ENCODE measurements at places on chromosomes 12 and 14.

DNA sequence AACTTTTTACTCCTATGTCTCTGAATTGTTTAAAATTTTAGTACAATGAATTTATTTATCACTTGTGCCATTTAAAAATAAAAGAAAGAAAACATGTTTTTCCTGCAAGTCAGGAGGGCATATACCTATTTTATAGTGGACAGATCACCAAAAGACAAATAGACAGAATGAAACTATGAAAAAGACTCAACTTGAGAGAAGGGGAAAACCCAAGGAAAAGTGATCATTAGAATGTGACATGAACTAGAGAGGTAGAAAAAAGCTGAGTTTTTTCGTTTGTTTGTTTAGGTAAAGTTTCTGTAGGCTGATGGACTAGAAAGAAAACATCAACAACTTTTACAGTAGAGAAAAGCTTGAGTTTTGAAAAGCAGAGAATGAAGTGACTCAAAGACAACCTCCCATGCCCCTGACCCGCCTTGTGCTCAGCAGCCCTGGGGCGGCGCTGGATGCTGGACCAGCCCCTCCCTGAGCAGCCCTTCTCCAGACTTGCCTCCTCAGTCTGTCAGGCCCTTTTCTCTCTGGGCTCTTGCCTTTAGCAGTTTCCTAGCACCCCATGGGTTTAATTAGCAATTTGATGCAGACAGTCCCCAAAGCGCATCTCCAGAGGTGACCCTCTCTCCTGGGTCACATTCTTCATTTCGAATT, 95.1 kb upstream of the ARID2 start:
- DNase-seq: no peak

DNA sequence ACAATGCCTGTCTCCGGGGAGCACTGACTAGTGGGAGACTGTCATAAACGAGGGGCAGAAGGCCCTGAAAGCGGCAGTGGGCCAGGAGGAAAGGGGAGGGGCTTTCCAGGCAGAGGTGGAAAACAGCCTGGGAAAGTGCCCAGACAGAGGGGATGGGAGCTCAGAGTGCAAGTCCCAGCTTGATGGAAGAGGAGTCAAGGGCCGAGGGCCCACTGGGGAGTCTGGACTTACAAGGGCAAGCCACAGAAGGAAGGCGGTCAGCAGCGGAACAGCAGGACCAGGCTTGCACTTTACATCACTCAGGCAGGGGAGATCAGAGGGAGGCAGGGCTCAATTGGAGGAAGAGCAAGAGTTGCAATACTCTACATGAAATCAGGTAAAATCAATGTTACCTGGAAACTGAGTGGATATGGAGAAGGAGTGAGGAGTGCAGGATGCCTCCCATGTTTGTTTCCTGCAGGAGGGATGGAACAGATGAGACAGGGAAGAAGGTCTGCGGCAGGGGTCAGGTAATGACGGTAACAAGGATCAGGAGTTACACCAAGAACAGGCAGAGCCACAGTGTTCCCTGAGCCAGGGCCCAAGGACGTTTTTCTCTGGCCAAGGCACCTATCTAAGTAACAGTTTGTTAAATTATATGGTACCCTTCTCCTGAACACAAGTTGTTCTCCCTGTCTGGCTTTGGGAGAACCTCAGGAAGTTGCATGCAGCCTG, 23.8 kb downstream of the PXN start:
- DNase-seq: no peak

GRCh38 chr14:81132468-81132867, 88.3 kb downstream of the GTF2A1 start:
- no peak for DNase-seq

GRCh38 chr12:132623072-132623869, 4.7 kb downstream of the P2RX2 start:
- no peak for DNase-seq

DNA sequence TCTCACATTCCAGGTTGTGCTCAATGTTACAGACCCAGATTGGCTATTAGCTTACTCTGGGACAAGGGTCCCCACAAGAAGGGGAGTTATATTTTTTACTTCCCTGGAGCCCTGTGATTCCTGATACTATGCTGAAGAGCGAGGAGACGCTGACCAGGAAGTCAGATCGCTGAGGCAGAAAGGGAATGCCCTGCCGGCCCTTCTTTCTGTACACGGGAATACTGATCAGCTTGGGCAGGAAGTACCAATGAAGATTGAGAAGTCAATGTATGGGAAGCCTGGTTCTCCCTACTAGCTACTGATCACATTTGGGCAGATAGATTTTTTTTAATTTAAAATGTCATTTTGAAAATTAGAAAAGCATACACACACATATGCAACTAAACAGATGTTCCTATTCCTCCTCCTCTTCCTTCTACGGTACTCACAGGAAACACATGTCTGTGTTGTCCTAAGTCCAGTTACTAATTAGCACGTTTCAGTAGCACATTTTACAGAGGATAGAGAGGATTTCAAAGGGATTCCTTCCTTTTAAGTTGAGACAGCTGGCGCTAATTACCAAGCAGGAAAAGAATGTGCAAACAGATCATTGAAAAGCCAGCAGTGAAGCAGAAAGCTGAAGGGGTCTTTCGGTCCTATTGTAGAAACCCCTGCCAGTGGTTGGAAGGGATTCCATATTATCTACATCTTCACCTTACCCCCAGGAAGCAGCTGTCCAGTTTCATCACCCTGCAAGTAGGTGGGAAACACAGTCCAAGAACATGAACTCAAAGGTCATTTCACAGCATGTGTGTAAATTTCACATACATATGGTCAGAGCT, 292.4 kb downstream of the DUSP6 start:
- DNase-seq: no peak

- DNase-seq: no peak
Observed at GRCh38 chr14:78202163-78202562, 32.0 kb downstream of the NRXN3 start.

DNA sequence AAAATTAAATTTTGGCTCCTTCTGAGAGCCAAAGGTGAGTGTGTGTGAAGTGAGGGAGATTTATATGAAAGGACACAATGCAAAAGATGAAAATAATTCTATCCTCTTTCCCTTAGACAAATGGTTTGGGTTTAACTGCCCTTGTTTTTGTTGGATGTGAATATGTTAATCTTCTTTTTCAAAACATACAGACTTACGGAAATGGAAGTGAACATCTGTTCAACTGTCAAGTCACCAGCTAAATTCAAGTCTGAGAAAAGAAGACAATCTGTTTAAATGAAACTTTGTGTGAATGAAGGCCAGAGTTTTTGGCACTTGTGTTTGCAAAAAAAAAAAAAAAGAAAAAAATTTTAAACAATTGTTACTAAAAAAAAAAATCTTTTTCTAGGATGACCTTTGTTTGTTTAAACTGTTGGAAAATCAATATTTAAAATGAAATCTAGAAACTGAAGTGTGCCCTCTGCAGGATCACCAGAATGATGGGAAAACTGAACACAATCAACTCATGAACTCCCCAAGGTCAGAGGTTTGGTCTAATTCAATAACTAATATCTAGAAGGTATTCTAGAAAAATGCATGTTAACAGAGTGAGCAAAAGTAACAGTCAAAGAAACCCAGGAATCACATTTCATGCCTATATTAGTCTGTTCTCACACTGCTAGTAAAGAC, 448.8 kb downstream of the FLRT2 start:
- no peak for DNase-seq

DNA sequence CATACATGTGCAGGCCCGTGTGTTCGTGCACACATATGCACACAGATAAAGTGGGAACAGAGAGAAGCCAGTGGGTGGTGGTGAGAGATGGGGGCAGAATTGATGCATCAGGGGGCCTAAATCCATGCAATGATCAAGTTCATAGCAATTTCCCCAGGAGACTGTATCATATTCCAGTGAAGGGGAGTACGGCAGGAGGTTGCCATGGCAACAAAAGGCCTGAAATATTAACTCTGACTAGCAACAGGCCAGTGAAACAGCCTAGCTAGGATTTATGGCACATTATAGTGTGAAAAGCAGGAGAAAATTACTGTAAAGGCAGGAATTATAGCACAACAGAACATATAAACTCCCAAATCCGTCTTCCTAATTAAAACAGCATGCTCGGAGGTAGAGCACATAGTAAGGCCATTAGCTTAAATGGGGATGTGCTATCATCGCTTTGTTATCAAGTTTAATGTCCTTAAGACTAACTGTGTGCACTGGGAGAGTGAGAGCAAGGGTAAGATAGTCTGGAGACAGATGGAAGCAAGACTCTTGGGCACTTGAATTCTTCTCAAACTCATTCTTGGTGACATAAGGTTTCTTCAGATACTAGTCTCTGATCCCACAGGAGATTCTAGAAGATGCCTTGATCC, 806.3 kb downstream of the DIO2 start:
- DNase-seq: no peak

DNA sequence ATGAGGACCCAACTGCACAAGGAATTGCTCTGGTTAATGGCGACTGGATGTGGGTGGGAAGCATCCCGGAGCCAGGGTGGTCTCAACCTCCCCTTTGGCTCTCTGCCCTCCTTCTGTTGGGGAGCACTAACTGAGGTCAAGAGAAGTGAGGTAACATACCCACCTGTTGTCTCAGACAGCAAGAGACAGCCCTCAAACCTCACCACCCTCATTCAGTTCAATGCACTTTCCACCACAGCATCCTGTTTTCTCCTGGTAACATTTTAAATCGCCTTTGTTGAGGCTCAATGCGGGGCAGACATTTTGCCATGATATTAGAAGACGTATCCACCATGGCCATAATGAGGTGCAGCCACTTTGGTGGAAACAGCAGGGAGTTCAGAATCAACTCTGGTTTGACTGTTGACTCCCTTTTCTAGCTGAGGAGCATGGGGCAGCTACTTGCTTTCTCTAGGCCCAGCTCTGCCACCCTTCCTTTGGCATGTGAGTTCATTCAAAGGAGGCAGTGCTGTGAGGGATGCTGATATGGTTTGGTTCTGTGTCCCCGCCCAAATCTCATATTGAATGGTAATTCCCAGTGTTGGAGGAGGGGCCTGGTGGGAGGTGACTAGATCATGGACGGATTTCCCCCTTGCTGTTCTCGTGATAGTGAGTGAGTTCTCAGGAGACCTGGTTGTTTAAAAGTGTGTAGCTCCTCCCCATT, 338.6 kb downstream of the PCNX1 start:
- DNase-seq: no peak

DNA sequence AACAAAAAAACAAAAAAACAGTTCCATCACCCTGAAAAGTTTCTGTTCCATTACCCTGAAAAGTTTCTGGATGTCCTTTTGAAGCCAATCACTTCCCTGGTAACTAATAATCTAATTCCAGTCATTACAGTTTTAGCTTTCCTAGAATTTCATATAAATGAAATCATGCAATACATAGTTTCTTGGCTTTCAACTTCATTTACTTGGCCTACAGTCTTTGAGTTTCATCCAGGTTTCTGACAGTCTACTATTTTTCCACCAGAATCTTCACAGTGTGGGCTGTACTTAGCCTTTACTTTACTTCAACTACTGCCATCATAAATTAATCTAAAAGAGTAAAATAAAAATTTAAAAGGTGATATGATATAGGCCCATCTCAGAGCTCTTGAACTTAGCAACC, 55.5 kb downstream of the RPS6KA5 start:
- DNase-seq: no peak

- DNase-seq: no peak
Observed at GRCh38 chr12:102050660-102051430, 10.9 kb downstream of the WASHC3 start.

DNA sequence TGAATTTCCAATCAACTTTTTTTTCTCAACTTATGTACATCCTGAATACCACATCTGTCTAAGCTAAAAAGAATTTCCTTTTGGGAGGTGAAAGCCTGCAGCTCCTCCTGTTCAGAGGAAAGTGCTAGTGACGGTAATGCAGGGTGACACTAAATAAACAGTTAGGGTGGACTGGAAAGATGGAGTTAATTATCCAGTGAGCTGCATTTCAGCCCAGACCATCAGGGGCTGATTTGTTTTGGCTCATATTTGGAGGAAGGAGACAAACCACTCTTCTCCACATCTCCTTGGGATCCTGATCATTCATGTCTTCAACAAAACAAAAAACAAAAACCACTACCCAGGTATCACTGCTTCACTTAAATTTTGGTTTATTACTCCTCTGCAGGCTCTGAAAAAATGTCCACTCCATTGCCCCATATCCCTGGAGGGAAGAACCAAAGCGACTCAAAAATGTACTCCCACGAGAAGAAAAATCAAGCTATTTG, 5.1 kb upstream of the SIX1 start:
- no peak for DNase-seq

DNA sequence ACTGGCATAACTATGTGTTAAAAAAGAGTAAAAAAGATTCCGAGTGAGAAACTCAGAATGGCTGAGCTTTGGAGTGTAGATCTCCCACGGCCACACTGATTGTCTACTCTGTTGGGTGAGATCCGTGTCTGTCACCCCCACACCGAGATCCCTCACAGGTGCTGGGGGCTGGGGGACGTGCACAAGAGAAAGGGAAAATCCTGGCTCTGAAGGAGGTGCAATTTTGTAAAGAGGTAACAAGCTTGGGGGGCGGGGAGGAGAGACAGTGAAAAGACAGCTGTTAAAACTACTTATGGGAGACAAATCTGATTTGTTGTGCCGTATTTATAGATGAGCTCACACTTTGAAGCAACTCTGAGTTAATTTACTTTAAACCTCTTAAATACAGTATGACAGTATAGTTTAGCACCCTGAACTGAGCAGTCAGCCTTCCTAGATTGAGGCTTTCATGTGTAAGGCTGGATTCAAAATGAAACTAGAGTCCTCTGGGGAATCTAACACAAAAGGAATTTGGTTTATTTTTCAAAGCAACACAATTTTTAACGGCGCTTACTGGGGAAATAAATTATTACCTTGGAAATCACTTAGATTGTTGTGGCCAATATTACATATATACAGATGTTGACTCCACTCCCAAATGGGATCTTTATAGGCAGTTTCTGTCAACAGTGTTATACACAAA, 167.4 kb upstream of the RGS6 start:
- no peak for DNase-seq

- peak; percentile 14 for DNase-seq
Observed at GRCh38 chr12:108193917-108194316, 64.8 kb downstream of the WSCD2 start.

GRCh38 chr12:50110762-50111351, 1.2 kb upstream of the COX14 start:
- no peak for DNase-seq

GRCh38 chr12:8018666-8019581, 13.6 kb upstream of the FOXJ2 start:
- DNase-seq: no peak

GRCh38 chr14:21334202-21334906, 49.5 kb downstream of the SUPT16H start:
- DNase-seq: no peak

DNA sequence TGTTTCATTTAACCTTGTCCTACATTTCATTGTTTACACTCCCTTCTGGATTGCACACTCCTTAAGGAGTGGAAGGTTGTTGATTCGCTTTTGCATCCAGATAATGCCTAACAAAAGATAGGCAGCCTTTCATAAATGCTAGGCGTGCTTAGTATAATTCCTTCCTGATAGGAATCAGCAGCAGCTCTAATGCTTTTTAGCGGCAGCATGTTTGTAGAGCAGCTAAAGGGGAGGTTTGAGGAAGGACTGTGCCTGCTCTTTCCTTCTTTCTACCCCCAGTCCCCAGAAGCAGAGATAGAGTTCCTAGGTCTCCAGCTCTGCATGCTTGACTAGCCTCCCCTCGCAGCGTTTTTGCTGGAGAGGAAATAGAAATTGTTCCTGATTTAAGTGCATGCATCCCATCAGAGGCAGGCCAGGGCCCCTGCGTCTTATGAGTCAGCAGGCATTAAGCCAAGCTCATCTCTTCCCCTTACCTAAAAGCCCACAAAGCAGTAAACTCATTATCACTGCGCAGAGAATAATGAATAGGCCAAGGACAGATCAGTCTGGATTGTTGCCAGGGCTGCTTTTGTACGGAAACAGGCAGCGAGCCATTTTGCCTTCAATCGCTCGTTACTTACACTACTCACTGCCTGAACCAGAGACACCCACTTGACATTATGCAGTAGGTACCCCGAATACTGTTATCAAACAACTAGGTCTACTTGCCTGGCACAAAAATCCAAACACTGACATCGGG, 14.0 kb upstream of the TBPL2 start:
- no peak for DNase-seq
